ENCODE measurements at places on chromosomes 2 and 18. TPM values are rescaled to one million over a fixed set of nuclear protein-coding genes. Genes with fewer than 3 reads are reported as not detected.

- no peak for DNase-seq
- no peaks in the 10 kb centered on the region for H3K4me1 ChIP-seq
- H3K36me3 ChIP-seq: no peaks in the 10 kb centered on the region
- H3K27me3 ChIP-seq: no peaks in the 10 kb centered on the region
These were observed 20.0 kb upstream of the PTPN2 start for GRCh38 chr18:12904012-12904516.

GRCh38 chr2:23106242-23106785, 278.7 kb upstream of the KLHL29 start:
- H3K27ac ChIP-seq: no peak overlapping the region
- no peaks in the 10 kb centered on the region for H3K27me3 ChIP-seq
- H3K36me3 ChIP-seq: no peaks in the 10 kb centered on the region
- H3K4me3 ChIP-seq: no peak overlapping the region

DNA sequence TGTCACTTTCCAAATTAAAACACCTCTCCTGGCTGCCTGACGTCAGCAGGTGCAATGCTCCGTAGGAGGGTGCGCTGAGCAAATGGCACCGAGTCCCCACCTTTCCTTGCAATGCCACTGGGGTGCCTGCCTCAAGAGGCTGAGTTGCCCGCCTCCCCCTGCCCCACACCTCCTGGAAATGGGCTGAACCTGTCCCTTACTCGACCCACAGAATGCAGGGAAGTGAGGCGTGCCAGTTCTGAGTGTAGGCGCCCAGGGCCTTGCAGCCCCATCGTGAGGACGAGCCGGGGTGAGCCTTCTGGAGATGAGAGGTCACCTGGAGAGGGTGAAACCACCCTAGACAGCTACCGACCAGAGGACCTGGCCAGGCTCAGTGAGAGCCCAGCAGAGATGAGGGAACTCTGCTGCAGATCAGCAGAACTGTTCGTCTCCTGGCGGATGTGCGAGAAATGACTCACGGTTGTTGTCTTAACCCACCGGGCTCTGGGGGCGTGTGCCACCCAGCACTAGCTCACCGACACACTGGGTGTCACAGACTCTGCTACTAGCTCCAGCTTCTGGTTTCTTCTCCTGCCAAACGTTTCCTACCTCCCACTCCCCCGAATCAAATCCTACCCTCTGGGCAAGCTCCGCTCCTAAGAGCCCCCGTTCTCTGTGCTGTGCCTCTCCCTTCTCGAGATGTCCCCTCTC, 168.7 kb upstream of the HDAC4 start:
- no peaks in the 10 kb centered on the region for H3K27me3 ChIP-seq
- H3K36me3 ChIP-seq: no peaks in the 10 kb centered on the region
- no peak for DNase-seq
- H3K27ac ChIP-seq: no peak overlapping the region

- no peaks in the 10 kb centered on the region for H3K36me3 ChIP-seq
- H3K27me3 ChIP-seq: no peaks in the 10 kb centered on the region
- H3K4me3 ChIP-seq: no peak overlapping the region
- no peak overlapping the region for H3K27ac ChIP-seq
- DNase-seq: no peak
These were observed 457.4 kb upstream of the DSEL start for GRCh38 chr18:67973916-67974315.

- no peak for DNase-seq
- no peaks in the 10 kb centered on the region for H3K36me3 ChIP-seq
- no peaks in the 10 kb centered on the region for H3K27me3 ChIP-seq
- H3K4me3 ChIP-seq: no peak overlapping the region
- H3K4me1 ChIP-seq: no peaks in the 10 kb centered on the region
These were observed 60.6 kb downstream of the ITGA4 start for GRCh38 chr2:181517685-181518301.

DNA sequence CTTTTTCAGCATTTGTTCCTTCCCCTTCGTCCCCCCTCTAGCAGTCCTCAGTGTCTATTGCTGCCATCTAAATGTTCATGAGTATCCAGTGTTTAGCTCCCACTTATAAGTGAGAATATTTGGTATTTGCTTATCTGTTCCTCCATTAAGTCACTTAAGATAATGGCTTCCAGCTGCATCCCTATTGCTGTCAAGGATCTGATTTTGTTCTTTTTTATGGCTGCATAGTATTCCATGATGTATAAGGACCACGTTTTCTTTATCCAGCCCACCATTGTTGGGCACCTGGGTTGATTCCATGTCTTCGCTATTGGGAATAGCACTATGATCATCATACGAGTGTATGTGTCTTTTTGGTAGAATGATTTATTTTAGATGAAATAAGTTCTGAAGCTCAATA, 166.9 kb upstream of the NCK2 start:
- no peak overlapping the region for H3K4me3 ChIP-seq
- no peak for DNase-seq
- H3K27ac ChIP-seq: no peak overlapping the region
- H3K27me3 ChIP-seq: no peaks in the 10 kb centered on the region
- H3K4me1 ChIP-seq: no peaks in the 10 kb centered on the region

DNA sequence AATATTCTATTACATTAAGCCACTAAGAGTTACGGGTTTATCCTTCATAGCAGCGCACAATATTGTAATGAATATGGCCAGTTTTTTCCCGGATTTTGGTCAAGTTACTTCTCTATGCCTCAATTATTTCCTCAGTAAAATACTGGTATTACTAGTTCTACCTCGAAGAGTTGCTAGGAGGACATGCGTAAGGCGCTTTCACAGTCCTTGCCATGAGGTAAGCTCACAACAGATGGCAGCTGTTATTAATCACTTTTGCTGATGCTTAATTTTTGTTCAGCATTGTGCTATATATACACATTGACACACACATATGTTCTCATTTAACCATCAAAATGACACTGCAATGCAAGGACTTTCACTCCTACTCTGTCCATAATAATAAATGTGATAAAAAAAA, 101.5 kb downstream of the SCG2 start:
- H3K36me3 ChIP-seq: no peaks in the 10 kb centered on the region
- H3K27me3 ChIP-seq: no peaks in the 10 kb centered on the region
- no peak for DNase-seq
- H3K27ac ChIP-seq: no peak overlapping the region
- no peaks in the 10 kb centered on the region for H3K4me1 ChIP-seq

GRCh38 chr2:9474361-9475057, at the start of gene IAH1:
IAH1 (plus strand) TSS chr2:9474551; CDS start chr2:9474567, 16 bp downstream.
- no peaks in the 10 kb centered on the region for H3K27me3 ChIP-seq
- DNase-seq: peak; percentile 45
- no peaks in the 10 kb centered on the region for H3K36me3 ChIP-seq
- H3K27ac ChIP-seq: peak within 1 kb of the TSS; percentile 81

- no peaks in the 10 kb centered on the region for H3K36me3 ChIP-seq
- H3K27me3 ChIP-seq: no peaks in the 10 kb centered on the region
- no peaks in the 10 kb centered on the region for H3K4me1 ChIP-seq
- no peak overlapping the region for H3K27ac ChIP-seq
These were observed 235.8 kb downstream of the EN1 start for GRCh38 chr2:118611691-118612090.

- H3K36me3 ChIP-seq: no peaks in the 10 kb centered on the region
- no peaks in the 10 kb centered on the region for H3K27me3 ChIP-seq
- no peak for DNase-seq
- no peak overlapping the region for H3K27ac ChIP-seq
These were observed 49.9 kb upstream of the HS6ST1 start for GRCh38 chr2:128368437-128369107.

- H3K4me3 ChIP-seq: no peak overlapping the region
- DNase-seq: no peak
- H3K36me3 ChIP-seq: no peaks in the 10 kb centered on the region
- H3K27ac ChIP-seq: peak overlapping the region; percentile 1
These were observed 14.1 kb downstream of the MFF start for GRCh38 chr2:227339098-227339599.

DNA sequence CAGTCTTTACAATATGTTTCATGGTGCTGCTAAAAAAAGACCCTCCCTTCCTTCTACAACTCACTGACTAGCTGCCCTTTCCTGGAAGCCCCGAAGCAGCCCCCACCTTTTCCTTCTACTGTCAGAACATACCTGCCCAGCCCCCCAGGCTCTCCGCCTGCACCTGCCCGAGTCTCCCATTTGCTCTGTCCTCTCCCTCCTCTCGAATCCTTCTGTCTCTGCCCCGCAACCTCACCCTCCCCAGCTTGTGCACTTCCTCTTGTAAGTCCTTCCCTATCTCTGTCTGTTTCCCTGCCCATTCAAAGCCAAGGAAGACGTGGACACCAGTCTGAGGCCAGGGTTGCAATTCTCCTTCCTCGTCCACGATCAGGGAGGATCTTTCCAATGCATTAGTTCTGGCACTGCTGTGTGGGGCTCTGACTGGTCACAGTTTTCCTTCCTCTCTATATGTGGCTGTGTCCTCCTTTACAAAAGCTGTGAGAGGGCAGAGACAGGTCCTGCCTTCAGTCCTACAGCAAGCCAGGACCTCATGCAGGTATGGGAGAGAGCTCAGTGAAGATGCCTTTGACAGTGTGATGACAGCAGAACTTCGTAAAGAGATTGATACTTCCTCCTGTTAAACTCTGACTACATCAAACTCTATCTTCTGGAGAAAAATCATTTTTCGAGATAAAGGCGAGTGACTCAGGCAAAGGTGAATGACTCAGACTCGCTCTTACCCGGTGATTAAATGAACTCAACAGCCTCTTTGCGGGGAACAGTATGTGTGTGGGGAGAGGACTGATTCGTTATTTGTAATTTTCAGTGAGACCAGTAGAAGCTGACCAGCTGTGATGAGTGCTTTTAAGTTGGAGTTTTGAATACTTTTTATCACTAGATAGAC, 14.2 kb downstream of the TNFRSF11A start:
- no peak overlapping the region for H3K27ac ChIP-seq
- H3K36me3 ChIP-seq: no peaks in the 10 kb centered on the region
- no peaks in the 10 kb centered on the region for H3K27me3 ChIP-seq
- H3K4me1 ChIP-seq: no peaks in the 10 kb centered on the region
- no peak for DNase-seq
- no peak overlapping the region for H3K4me3 ChIP-seq

- peaks cover 20% of the 10 kb centered on the region for H3K4me1 ChIP-seq
- no peak for DNase-seq
- H3K27ac ChIP-seq: no peak overlapping the region
- no peaks in the 10 kb centered on the region for H3K36me3 ChIP-seq
- peak overlapping the region; percentile 26 for H3K4me3 ChIP-seq
- peaks cover 13% of the 10 kb centered on the region for H3K27me3 ChIP-seq
These were observed 368 bp downstream of the TMEFF2 start for GRCh38 chr2:192194265-192194865.

DNA sequence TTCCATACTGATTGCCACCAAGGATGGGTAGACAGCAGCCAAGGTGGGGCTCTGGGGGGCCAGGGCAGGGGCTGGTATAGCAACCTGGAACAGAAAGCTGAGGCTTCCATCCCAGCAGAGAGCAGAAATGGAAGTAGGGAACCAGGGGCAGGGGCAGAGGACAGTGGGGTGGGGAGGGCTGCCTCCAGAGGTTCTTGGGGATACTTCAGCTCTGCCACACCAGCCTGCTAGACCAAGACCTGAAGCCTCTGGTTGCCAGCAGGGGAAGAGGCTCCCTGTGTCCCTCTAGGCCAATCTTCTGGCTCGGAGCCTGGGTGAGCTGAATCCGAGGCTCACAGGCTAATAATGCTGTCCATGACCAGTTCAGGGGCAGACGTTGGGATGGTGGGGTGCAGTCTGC, 329.0 kb downstream of the DYSF start:
- no peak for DNase-seq
- no peak overlapping the region for H3K4me3 ChIP-seq
- no peaks in the 10 kb centered on the region for H3K36me3 ChIP-seq
- H3K27ac ChIP-seq: no peak overlapping the region
- no peaks in the 10 kb centered on the region for H3K4me1 ChIP-seq

GRCh38 chr2:223635080-223635479, 32.9 kb upstream of the SCG2 start:
- H3K27me3 ChIP-seq: no peaks in the 10 kb centered on the region
- H3K4me1 ChIP-seq: no peaks in the 10 kb centered on the region
- H3K4me3 ChIP-seq: no peak overlapping the region
- DNase-seq: no peak

The RNASEH1 gene
- total RNA-seq: 7.4 TPM

The DCDC2C gene
- total RNA-seq: not detected

The EPHA4 gene
- total RNA-seq: 2.3 TPM

The SAG gene
- not detected for total RNA-seq

The SKA1 gene
- 0.47 TPM for total RNA-seq

The HOXD12 gene
- total RNA-seq: not detected

The ELOA2 gene
- not detected for total RNA-seq

The KLHL41 gene
- 1.1 TPM for total RNA-seq

The TLX2 gene
- total RNA-seq: not detected
